Heart right ventricle (tissue), 16 donors: ENCODE measurements at places on chromosomes 5 and 9. TPM values are rescaled to one million over a fixed set of nuclear protein-coding genes. Genes with fewer than 3 reads are reported as not detected.

- H3K27ac ChIP-seq = no peak overlapping the region
- DNase-seq = no peak
- peaks cover 54% of the 10 kb centered on the region for H3K4me1 ChIP-seq
- H3K27me3 ChIP-seq = no peaks in the 10 kb centered on the region
These were observed 617.6 kb downstream of the EBF1 start for GRCh38 chr5:158482125-158482524.

DNA sequence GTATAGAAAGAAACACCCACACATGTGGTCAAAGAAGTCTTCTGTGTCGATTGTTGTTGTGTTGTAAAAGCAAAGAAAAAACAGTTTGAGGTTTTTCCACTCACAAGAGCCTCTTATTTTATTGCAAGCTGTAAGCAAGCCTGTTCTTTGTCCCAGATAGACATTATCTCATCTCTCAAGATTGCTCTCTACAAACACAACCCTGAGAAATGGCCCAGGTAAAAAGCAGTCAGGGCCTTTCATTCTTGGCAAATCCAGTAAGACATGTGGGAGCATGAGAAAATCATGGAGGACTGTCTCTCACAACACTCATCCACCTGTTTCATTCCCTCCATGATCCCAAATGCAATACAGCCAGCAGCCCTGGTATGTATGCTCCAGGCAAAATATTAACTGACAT lies 286.6 kb upstream of the POU5F2 start:
- no peak overlapping the region for H3K4me3 ChIP-seq
- no peaks in the 10 kb centered on the region for H3K36me3 ChIP-seq
- no peak overlapping the region for H3K27ac ChIP-seq
- H3K27me3 ChIP-seq = no peaks in the 10 kb centered on the region
- DNase-seq = no peak

DNA sequence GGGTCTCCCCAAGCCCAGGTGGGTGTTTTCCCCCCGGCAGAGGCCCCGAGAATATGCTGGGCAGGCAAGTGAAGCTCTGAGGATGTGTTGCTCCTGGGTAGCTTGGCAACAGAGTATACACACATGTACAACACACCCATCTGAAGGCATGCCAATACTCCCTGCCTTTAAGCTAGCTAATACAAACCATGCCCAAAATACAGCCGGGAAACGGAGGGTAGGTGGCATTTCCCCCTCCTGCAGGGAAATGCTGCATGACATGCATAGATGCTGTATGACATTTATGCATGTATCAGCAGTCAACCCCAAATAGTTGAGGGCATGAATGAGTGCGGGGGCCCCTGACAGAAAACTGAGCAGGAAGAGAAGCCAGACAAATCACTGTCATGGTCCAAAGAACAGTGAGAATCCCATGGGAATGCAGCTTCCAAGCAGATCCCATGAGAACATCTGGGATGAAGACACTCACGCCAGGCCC lies 614.1 kb downstream of the EBF1 start:
- peak overlapping the region; percentile 58 for H3K27ac ChIP-seq
- H3K4me3 ChIP-seq = no peak overlapping the region
- peaks cover 24% of the 10 kb centered on the region for H3K4me1 ChIP-seq
- DNase-seq = no peak
- no peaks in the 10 kb centered on the region for H3K27me3 ChIP-seq
- no peaks in the 10 kb centered on the region for H3K36me3 ChIP-seq

Gene GRXCR2
- total RNA-seq = 0.64 TPM

Gene PCDHGA10
- 4.6 TPM for total RNA-seq

DNA sequence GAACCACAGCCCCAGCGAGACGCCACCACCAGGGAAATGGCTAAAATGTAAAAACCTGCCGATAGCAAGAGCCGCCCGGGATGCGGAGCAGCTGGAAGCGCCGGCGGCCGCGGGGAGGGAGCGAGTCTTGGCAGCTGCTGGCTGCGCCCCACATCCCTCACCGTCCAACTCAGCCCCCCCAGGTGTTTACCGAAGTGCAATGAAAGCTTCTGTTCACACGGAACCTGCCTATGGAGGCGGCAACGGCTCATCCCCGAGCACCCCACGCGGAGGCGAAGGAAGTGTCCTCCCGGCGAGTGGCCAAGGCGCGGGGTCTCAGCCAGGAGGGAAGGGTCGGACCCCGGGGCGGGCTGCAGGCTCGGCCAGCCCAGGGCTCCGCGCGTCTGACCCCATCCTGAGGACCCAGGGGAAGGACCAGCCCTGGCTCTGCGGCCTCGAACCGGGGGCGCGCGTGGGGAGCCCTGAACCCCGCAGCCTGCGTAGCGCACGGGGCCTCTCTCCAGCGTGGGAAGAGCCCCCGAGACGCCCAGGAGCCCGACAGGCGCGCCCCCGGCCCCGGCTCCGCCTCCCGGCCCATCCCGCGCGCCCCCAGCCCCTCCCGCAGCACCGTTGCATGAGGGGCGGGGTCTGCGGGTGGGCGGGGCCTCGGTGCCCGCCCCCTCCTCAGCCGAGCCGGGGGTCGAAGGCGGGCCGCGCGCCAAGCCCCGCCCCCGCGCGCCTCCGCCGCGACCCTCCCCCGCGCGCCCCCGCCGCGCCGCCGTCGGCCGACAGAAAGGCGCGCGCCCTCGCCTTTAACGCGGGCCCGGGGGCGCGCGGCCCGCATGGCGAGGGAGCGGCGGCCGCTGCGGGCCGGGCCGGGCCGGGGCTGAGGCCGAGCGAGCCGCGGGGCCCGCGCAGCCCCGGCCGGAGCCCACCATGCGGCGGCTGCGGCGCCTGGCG lies at the start of gene DIPK1B:
Gene DIPK1B (plus strand): TSS at position 822 of the 939 bp plus-strand sequence. CDS start 94 bp downstream, at position 916.
- H3K4me3 ChIP-seq = peak within 1 kb of the TSS; percentile 74
- no peaks in the 10 kb centered on the region for H3K27me3 ChIP-seq
- no peak for DNase-seq
- peaks cover 29% of the 10 kb centered on the region for H3K4me1 ChIP-seq

DNA sequence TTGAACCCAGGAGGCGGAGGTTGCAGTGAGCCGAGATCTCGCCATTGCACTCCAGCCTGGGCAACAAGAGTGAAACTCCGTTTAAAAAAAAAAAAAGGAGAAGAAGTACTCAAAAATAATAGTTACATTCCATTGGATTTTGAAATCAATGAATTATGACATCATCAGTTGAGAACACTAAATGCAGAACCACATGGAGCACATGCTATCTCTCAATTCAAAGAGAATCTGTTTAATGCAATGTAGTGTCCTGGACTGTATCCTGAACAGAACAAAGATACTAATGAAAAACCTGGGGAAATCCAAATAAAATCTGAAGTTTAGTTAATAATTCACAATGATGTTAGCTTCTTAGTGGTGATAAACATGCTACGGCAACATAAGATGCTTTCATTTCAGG lies 20.3 kb downstream of the CDC14B start:
- no peak overlapping the region for H3K27ac ChIP-seq
- no peak overlapping the region for H3K4me3 ChIP-seq
- H3K27me3 ChIP-seq = no peaks in the 10 kb centered on the region
- H3K36me3 ChIP-seq = no peaks in the 10 kb centered on the region
- H3K4me1 ChIP-seq = peaks cover 5% of the 10 kb centered on the region

DNA sequence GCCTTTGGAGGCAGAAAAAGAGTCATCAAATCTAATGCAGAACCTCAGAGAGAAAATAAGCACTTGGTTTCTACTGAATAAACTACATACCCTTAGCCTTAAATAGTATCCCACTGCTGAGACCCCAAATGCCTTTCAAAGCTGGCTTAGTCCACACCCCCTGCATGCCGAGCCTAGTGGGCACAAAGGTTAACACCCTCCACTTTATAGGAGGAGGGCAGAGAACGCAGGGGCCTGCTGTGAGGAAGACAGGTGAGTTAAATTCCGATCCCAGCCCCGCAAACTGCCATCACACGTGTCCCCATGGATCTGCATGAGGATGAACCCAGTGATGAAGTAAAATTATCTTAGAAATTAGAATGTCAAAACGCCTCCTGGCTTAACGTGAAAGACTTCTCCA lies 19.5 kb upstream of the HSD17B3 start:
- DNase-seq = no peak
- no peaks in the 10 kb centered on the region for H3K27me3 ChIP-seq
- no peak overlapping the region for H3K27ac ChIP-seq
- H3K36me3 ChIP-seq = peaks cover 43% of the 10 kb centered on the region
- no peak overlapping the region for H3K4me3 ChIP-seq
- H3K4me1 ChIP-seq = no peaks in the 10 kb centered on the region

- DNase-seq = no peak
- H3K27me3 ChIP-seq = no peaks in the 10 kb centered on the region
- no peaks in the 10 kb centered on the region for H3K36me3 ChIP-seq
- no peak overlapping the region for H3K27ac ChIP-seq
- no peaks in the 10 kb centered on the region for H3K4me1 ChIP-seq
These were observed 568.8 kb downstream of the TLR4 start for GRCh38 chr9:118273048-118273447.

Gene IL5
- not detected for total RNA-seq

- H3K27me3 ChIP-seq = no peaks in the 10 kb centered on the region
- DNase-seq = no peak
- H3K27ac ChIP-seq = no peak overlapping the region
These were observed 1548.6 kb downstream of the EFNA5 start for GRCh38 chr5:106121972-106122605.

DNA sequence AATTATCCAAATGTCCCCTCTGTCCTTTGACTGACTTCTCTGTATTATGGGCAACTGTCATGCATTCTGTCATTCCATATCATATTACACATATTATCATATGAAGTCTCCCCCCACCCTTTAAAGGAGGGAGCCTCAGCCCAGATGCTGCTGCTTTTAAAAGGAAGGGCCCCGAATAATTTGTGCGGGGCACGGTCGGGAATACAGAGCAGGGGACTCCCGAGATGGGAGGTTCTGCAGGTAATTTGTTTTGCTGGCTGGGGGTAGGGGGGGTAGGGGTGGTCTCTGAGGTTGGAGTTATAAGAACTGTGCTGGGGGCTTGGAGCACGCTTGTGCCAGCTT lies 10.1 kb upstream of the LHX2 start:
- no peak overlapping the region for H3K4me3 ChIP-seq
- DNase-seq = no peak
- H3K27me3 ChIP-seq = peaks cover 92% of the 10 kb centered on the region
- no peaks in the 10 kb centered on the region for H3K36me3 ChIP-seq
- peaks cover 37% of the 10 kb centered on the region for H3K4me1 ChIP-seq
- no peak overlapping the region for H3K27ac ChIP-seq

- H3K27ac ChIP-seq = no peak overlapping the region
- H3K36me3 ChIP-seq = no peaks in the 10 kb centered on the region
- no peaks in the 10 kb centered on the region for H3K27me3 ChIP-seq
- no peak for DNase-seq
- H3K4me1 ChIP-seq = no peaks in the 10 kb centered on the region
These were observed 155.4 kb upstream of the ANKH start for GRCh38 chr5:15026944-15027343.

Gene FAM163B
- total RNA-seq = not detected

GRCh38 chr9:15372455-15372854 lies 50.2 kb upstream of the SNAPC3 start:
- no peak overlapping the region for H3K4me3 ChIP-seq
- no peak for DNase-seq
- H3K27me3 ChIP-seq = no peaks in the 10 kb centered on the region
- H3K4me1 ChIP-seq = no peaks in the 10 kb centered on the region

DNA sequence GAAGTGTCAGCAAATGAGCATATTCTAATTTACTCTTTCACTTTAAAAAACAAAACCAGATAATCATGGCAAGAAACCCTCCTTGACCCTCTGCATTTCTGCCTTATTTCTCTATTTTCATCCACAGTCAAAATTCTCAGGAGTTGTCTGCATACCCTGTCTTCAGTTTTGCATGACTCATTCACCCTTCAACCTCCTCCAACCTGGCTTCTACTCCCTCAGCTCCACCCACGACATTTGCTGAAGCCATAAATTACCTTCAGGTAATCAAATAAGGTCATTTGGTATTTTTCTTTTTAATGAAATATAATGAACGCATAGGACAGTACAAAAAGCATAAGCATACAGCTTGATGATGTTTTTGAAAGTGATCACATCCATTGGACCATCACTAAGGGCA lies 27.8 kb upstream of the SH3GL2 start:
- DNase-seq = no peak
- H3K4me3 ChIP-seq = no peak overlapping the region
- no peak overlapping the region for H3K27ac ChIP-seq
- no peaks in the 10 kb centered on the region for H3K36me3 ChIP-seq

DNA sequence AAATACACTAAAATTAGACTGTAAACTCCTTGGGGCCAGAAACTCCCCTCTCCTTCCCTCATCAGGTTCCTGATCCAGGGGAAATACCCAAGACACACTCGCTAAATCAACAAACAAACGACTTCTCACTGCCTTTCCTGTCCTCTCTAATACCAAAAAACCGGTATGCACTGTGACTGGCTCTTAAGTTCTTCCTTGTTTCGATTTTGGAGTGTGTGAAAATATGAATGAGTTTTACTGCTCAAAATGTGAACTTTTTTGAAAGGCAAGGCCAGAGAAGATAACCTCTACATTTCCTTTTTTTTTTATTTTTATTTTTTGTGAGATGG lies 81.1 kb upstream of the EPB41L4B start:
- H3K4me1 ChIP-seq = no peaks in the 10 kb centered on the region
- no peak overlapping the region for H3K4me3 ChIP-seq
- H3K27ac ChIP-seq = no peak overlapping the region
- H3K27me3 ChIP-seq = no peaks in the 10 kb centered on the region
- no peaks in the 10 kb centered on the region for H3K36me3 ChIP-seq
- DNase-seq = no peak

Gene MED27
- total RNA-seq = 18.2 TPM

- no peak for DNase-seq
- H3K4me1 ChIP-seq = no peaks in the 10 kb centered on the region
- no peaks in the 10 kb centered on the region for H3K36me3 ChIP-seq
- no peak overlapping the region for H3K4me3 ChIP-seq
- H3K27me3 ChIP-seq = no peaks in the 10 kb centered on the region
- H3K27ac ChIP-seq = no peak overlapping the region
These were observed 307.8 kb downstream of the NR2F1-AS1 start for GRCh38 chr5:93273176-93273575.

- DNase-seq = no peak
- H3K27ac ChIP-seq = peak overlapping the region; percentile 30
- no peaks in the 10 kb centered on the region for H3K36me3 ChIP-seq
These were observed 96.3 kb downstream of the CMYA5 start for GRCh38 chr5:79785983-79786382.

GRCh38 chr5:22051881-22052280 lies 801.3 kb downstream of the CDH12 start:
- no peaks in the 10 kb centered on the region for H3K27me3 ChIP-seq
- no peak for DNase-seq
- no peak overlapping the region for H3K4me3 ChIP-seq
- H3K4me1 ChIP-seq = no peaks in the 10 kb centered on the region
- no peak overlapping the region for H3K27ac ChIP-seq

DNA sequence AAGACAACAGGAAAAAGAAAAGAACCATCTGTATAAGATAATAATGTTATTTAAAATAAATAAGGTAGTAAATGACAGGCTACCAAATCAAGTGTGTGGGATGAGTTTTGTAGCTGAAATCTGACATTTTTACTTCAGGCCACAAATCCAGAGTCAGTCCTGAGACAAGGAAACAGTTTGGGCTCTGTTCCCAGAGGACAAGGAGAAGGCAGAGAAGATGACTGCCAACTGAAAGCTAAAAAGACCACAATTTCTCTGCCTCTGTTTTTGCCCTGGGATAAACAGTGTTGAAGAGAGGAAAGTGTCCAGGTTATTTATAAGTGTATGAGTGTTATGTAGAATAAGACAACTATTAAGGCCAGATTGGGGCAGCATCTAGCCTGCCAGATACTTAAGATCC lies 180.5 kb downstream of the NFIB start:
- peaks cover 29% of the 10 kb centered on the region for H3K4me1 ChIP-seq
- DNase-seq = no peak
- H3K36me3 ChIP-seq = peaks cover 17% of the 10 kb centered on the region
- H3K27me3 ChIP-seq = no peaks in the 10 kb centered on the region
- H3K4me3 ChIP-seq = no peak overlapping the region
- peak overlapping the region; percentile 3 for H3K27ac ChIP-seq

- no peak for DNase-seq
- peaks cover 5% of the 10 kb centered on the region for H3K27me3 ChIP-seq
- H3K27ac ChIP-seq = no peak overlapping the region
These were observed 416.8 kb downstream of the IRX2 start for GRCh38 chr5:2334719-2335118.

Gene BTNL8
- not detected for total RNA-seq
